ENCODE measurements at places on chromosomes 13 and 19.

- peak; percentile 85 for DNase-seq
These were observed 16.0 kb upstream of the EMC10 start for GRCh38 chr19:50460161-50460765.

DNA sequence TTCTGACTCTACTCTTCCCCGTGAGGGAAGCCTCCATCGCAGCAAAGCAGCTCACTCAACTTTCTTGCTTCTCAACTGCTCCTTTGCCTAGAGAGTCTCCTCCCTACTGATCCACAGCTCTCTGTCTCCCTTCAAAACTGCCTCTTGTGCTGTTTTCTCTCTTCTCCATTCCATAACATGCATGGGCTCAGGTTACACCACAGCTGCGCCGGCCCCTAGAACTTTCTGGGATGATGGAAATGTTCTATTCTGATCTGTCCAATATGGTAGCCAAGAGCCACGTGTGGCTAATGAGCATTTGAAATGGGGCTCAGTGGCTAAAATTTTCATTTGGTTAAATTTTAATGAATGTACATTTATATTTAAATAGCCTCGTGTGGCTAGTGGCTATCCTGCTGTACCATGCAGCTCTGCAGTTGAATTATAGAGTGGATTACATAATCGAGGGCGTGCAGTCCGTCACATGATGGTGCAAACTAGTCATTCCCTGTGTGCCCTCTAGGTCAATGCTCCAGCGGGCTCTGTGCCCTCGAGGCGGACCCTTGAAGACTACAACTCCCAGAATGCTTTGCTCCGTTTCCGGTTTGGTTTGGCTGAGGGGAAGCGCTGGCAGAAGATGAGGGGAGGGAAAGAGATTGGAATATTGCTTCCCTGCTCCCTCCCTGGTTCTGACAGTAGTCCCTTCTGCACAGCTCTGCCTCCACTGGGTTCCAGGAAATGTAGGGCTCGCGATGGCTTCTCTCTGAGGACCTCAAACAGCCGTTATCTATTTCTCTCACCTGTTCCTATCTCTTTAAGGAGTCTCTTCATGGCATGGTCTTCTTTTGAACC is 109.8 kb downstream of the CACNA1A start:
- DNase-seq, result no peak

GRCh38 chr19:3480383-3481091 is at the start of gene SMIM24:
SMIM24 (minus strand) TSS chr19:3480525; CDS start chr19:3480463, 62 bp downstream.
- no peak for DNase-seq

- DNase-seq, result no peak
These were observed 9.6 kb downstream of the CIC start for GRCh38 chr19:42278452-42279154.

DNA sequence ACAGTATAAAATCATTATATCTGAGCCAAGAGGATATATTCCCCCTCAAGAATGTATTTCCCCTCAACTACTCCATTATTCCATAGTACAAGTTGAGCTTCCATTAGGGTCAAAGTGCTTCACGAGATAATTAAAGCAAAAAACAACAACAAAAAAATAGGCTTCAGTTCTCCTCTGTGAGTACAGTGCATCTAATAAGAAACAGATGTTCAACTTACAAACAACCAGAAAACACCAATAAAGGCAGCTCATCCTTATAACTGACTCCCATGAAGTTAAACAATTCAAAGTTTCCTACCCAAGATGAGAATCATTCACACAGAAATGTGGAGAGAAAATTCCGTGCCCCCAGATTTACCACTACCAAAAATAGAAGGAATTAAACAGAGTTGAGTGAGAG is 854.4 kb downstream of the PCDH9 start:
- DNase-seq, result no peak

- DNase-seq, result no peak
These were observed 56.9 kb upstream of the ZNF254 start for GRCh38 chr19:24029941-24030636.

DNA sequence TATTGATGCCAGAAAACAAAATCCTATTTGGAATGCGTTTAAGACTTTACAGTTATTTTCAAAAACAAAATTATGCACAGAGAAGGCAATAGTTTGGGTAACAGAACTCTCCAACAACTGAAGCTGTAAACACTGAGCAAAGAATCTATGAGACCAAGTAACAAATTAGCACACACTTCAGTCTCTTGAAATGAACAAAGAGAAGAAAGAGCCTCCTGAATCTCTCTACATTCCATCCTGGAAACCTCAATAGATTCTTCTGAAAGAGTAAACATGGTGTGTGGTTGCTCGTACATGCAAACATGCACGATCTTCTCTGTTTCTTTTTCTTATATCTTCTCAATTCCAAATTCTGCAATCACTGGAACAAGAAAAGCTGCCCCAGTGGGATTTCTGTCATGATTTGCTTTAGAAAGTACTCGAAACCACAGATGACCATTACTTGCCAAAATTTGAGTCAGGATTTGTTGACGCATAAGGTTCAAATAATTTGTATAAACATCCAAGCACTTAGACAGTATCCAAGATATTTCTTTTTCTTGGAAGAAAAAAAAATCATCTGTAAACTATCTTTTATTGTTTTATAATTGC is 137.9 kb upstream of the DACH1 start:
- DNase-seq, result no peak
